ENCODE measurements at places on chromosomes 6 and 20.
A peak's percentile ranks its signal among the peaks of the same experiment; 100 is the strongest.

- no peak for DNase-seq
Observed at GRCh38 chr6:151340219-151340978, 51.0 kb downstream of the ZBTB2 start.

DNA sequence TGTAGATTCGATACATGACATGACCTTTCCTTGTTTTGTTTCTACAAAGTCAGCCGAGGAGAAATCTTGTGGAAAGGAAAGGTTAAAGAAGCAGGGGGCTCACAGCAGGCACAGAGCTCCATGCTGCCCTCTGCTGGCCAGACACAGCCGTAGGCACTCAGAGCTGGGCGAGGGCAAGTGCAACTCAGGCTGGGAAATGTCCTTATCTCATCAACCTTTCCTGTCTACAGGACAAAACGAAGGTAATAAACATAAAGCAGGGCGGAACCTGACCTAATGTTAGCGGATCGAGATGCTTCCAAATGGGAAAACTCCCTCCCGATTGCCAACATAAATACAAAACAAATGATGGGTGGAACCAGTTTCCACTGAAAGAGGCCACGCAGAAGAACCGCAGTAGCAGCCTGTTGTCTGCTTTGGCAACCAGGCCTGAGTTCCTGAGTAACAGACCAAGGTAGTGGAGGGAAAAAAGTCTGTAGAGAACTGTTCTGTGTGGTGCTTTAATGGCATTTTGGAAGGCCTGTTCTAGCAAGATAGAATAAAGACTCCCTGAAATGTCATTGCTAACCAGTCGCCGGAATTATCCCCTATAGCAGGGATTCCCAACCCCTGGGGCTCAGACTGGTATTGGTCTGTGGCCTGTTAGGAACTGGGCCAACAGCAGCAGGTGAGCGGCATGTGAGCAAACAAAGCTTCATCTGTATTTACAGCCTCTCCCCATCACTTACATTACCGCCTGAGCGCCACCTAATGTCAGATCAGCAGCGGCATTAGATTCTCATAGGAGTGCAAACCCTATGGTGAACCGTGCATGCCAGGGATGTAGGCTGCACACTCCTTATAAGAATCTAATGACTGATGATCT lies 85.2 kb downstream of the MBOAT1 start:
- peak; percentile 71 for DNase-seq

- no peak for DNase-seq
Observed at GRCh38 chr6:74642101-74642500, 563.8 kb downstream of the COL12A1 start.

GRCh38 chr6:30763618-30764489 lies 19.5 kb upstream of the IER3 start:
- DNase-seq = no peak

DNA sequence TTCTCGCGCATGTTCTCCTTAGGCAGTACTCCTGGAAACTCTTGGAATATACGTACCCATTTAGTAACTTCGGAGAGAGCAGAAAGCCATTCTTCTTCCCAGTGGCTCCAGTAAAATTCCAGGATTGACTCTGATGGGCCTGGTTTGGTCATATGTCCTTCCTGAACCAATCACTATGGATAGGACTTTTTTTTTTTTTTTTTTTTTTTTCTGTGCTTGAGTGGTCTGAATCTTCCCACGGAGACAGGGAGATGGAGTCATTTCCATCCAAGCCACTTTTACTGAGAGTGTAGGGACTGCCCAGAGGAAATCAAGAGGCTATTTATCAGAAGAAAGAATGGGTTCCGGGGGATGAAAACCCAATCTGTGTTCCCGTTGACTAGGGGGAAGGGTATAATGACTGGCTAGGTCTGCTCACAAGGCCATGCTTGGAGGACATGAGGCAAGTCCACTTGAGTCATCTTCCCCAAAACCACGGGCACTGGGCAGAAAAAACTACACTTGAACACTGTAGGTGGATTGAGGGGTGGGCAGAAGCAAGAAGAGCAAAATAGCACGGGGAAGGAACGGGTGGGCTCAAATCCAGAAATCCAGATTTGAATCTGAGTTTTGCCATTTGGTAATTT lies 35.4 kb upstream of the MRPS18A start:
- no peak for DNase-seq

DNA sequence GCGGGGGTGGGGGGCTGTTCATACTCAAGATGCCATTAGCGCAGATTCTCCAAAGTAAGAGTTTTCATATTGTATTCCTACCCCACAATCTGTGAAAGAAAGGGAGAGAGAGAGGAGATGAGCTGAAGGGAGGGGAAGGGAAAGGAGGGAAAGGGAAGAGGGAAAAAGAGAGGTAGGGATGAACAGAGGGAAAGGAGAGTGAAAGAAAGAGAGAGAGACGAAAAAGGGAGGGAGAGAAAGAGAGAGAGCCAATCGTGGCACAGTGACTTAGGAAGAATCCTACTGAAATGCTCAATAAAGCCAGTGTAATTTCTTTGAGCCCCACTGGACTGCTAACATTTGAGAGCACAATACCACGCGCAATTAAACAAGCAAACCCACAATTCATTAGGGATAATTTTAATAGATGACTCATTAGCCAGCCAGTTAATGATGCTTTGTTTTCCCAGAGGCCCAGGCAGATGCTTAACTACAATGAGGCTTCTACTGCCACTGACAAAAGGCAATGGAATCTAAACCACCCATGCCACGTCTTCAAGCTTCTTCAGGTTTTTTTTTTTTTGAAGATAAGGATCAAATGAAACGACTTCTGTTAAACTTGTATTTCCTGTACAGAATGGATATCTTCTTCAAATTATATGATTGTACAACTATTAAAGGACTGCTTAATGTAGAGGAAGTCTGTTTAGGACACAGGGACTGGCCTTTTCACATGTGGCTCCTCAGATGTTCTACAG lies 306.8 kb downstream of the FOXC1 start:
- no peak for DNase-seq

GRCh38 chr6:81743649-81744048 lies 8.8 kb downstream of the TENT5A start:
- DNase-seq = no peak

- DNase-seq = peak; percentile 58
Observed at GRCh38 chr6:34546551-34547321, 9.4 kb downstream of the SPDEF start.

DNA sequence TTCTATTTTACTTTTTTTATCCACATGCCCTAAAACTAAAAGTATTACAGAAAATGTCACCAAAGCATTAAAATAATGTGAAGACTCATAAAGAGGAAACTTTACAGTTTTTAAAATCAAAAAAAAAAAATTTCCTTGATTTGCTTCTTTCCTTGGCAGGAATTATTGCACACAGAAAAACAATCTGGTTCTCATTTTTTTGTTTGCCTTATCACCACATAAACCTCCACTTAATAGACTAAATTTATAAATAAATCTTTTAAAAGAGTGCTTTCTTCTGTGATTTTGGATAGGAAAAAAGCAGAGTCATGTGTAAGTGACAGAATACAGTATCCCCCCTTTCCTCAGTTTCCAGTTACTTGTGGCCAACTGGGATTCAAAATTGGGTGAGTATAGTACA lies 695.1 kb upstream of the CITED2 start:
- DNase-seq = no peak

DNA sequence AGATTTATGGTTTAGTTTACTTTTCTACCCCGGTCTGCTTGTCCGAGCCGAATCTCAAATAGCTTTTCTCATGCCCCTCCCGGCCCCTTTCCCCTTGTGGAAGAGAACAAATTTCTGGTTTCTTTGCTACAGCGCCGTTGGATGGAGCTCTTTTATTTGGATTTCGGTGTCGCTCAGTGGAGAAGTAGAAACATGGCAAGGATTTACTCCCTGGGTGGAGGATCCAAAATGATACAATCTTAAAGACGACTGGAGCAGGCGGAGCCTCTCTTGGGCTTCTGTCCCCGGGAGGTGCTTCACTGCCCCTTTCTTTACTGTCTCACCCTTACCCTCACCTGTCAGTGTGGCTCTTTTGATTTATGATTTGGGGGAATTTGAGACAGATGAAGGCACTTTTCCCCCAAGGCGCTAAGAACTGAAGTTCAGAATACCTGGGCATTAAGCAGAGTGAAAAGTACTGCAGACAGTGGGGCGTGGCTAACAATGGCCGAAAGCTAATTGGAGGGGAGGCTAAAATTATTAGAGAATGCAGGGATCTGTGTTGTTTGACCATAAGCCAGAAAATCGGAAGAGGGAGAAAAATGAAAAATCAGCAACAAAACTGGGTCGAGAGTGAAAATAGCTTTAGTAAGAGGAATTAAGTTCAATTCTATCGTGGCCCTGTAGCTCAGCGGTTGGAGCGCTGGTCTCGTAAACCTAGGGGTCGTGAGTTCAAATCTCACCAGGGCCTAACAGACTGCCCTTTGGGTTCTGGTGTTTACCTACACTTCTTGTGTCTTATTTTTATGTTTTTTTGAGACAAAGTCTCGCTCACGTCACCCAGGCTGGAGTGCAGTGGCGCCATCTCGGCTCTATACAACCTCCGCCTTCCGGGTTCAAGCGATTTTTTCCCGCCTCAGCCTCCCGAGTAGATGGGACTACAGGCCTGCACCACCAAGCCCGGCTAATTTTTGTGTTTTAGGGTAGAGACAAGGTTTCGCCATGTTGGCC lies 145.1 kb upstream of the ZNF184 start:
- no peak for DNase-seq

DNA sequence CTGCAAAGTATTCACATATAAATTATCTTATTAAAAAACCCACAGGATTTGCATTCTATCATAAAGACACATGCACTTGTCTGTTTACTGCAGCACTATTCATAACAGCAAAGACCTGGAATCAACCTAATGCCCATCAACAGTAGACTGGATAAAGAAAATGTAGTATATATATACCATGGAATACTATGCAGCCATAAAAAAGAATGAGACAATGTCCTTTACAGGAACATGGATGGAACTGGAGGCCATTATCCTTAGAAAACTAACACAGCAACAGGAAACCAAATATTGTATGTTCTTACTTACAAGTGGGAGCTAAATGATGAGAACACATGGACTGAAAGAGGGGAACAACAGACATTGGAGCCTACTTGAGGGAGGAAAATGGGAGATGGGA lies 97.0 kb downstream of the FAM217A start:
- DNase-seq = no peak

GRCh38 chr6:26270486-26270861 lies 94.5 kb upstream of the BTN3A2 start:
- no peak for DNase-seq

DNA sequence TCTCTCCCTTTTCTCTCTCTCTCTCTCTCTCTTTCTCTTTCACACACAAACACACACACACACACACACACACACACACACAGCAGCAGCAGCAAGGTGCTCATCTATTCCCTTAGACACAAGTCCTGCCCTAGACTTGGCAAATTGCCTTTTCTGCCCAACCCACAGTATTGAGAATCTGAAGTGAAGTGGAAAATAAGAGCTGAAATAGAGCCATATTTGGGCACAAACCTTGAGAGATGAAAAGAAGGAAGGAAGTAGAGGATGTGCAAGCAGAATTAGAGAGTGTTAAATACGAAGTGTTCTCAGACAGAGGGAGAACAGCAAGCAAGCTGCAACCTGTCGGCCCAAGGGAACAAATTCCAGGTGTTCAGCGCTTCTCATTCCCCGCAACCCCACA lies 557.5 kb upstream of the NOX3 start:
- no peak for DNase-seq

DNA sequence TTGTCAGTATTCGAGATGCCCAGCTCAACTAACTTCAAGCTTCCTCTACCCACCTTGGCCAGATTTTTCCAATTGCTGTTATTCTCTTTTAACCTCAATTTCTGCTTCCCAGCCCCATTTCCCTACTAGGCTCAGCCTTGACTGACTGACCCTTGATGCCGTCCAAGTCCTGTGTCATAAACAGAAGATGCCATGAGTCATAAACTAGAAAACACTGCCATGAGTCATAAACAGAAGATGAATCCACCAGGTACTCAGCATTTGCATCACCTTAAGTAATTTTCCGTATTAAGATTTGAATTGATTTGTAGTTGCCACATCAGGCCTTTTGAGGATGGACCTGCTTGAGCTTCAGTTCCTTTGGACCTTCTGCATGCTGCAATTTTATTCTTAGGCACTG lies 123.8 kb downstream of the FAM83B start:
- no peak for DNase-seq

GRCh38 chr20:45014671-45015415 lies 48.5 kb downstream of the STK4 start:
- DNase-seq = no peak

- no peak for DNase-seq
Observed at GRCh38 chr6:28965706-28966105, 39.4 kb downstream of the ZNF311 start.

GRCh38 chr6:30397697-30398096 lies 52.7 kb downstream of the RPP21 start:
- DNase-seq = no peak

DNA sequence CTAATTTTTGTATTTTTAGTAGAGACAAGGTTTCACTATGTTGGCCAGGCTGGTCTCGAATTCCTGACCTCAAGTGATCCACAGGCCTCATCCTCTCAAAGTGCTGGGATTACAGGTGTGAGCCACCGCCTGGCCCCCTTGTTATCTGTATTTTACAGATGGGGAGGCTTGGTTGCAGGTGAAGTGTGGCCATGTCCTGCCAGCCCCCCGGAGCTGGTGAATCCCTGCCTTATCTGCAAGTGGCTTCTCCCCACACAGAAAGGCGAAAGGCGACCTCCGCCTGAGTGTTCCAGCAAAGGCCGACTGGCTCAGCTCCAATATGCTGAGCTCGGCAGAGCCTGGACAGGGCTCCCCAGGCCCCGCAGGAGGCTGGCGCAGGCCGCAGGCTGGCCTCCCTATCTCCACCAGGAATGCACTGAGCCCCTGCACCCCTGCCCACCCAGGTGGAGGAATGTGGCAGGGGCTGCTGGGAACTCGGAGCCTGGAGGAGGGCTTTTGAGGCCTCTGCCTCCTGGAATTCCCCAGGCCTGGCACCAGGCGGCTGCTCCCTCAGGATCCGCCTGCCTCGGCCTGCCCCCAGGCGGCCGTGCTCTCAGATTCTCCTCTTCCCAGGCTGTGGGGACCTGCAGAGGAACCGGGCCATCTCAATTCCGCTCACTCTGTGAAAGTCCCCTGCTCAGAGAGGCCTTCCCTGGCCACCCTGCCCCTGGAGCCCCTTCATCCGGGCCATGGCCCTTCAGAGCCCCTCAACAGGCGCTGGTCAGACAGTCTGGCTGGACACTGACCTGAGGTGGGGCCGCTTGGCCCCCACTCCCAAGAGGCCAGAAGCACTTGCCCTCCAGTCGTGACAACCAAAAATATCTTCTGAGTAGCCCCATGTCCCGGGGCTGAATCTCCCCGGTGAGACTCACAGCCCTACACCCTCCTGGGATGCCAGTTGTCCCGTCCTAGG lies 9.3 kb upstream of the LAMA5 start:
- peak; percentile 30 for DNase-seq

GRCh38 chr6:79446006-79446405 lies 91.2 kb downstream of the LCA5 start:
- no peak for DNase-seq
